ENCODE measurements at places on chromosomes 12 and 14.

DNA sequence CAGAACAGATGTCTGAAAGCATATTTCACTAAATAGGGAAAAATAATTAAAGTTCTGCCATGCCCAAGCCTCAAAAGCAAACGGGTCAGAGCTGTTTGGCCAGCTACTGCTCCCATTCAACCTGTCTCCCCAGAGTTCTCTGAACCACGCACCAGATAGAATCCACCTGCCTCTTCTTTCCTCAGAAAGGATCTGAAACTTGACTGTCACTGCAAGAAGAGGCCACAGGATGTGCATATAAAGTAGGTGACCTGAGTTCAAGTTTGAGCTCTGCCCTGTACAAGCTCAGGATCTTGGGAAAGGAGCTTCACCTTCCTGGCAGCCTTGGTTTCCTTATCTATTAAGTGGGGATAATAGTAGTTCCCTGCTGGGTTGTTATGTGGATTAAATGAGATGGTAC is 91.8 kb downstream of the NUAK1 start:
- DNase-seq = no peak

DNA sequence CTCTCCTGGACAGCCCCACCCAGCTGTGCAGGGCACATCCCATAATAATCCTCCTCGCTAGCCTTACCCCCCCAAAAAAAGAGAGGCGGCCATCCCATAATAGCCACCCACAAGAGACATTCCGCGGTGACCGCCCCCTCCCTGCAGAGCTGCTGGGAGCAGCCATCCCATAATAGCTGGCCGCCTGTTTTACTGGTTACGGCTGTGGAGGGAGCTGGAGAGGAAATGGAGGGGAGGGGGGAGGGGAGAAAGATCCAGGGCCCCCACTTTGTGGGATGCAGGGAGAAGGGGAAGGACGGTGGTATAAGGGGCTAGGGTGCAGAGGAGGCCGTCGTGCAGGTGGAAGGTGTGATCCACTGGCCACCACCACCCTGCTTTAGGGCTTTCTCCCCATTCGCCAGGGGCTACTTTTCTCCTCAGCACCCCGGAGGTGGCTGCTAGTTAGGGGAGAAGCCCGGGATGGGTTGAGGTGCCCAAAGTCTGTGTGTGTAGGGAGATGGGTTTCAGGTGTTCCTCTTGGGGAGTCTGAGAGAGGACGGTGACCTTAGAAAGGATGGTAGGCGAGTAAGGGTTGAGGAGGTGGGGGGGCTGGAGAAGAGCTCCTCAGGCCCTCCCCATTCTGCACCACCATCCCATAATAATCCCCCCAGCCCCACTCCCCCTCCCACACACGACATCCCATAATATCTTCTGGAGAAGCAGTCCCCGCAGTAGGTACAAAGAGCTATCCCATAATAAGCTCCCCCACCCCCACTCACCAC is 6.0 kb upstream of the CHD4 start:
- no peak for DNase-seq

GRCh38 chr14:102696856-102697495 is 80.3 kb upstream of the TRAF3 start:
- no peak for DNase-seq

- DNase-seq = no peak
These were observed 21.0 kb downstream of the ASPG start for GRCh38 chr14:104106471-104106991.

DNA sequence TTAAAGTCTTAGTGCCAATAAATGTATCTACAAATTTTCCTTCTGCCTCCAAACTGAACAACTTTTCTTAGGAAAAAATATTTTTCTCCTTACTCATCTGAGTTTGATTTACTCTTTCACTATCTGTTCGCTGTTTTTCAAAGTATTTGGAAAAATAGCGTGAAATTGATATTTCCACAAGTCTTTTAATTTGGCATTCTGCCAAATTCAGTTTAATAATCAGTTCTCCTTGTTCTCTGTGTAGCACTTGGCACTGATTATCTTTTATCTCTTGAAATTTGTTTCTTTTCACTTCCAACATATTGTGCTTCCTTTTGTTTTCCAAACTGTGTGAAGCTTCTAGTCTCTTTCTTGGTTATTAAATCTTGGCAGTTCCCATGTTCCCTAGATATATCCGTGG is 559.8 kb downstream of the RPL10L start:
- DNase-seq = no peak

DNA sequence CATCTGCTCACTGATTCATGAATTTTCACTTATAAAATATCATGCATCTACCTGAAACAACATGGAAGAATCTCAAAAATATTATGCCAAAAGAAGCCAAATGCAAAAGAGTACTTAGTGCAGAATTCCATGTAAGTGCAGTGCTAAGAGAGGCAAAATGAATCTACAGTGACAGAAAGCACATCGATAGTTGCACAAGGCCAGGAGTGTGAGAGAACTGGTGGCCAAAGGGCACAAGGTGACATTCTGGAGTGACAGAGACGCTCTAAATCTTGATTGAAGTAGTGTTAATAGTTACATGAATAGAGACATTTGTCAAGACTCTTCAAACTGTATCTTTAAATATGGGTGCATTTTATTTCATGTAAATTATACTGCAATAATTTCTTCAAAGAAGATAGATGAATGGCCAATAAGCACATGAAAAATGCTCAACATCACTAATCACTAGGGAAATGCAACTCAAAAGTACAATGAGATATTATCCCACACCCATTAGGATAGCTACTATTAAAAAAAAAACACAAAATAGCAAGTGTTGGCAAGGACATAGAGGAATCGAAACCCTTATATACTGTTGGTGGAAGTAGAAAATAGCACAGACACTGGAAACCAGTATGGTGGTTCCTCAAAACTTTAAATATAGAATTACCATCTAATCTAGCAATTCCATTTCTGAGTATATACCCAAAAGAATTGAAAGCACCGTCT is 71.7 kb upstream of the KICS2 start:
- no peak for DNase-seq

DNA sequence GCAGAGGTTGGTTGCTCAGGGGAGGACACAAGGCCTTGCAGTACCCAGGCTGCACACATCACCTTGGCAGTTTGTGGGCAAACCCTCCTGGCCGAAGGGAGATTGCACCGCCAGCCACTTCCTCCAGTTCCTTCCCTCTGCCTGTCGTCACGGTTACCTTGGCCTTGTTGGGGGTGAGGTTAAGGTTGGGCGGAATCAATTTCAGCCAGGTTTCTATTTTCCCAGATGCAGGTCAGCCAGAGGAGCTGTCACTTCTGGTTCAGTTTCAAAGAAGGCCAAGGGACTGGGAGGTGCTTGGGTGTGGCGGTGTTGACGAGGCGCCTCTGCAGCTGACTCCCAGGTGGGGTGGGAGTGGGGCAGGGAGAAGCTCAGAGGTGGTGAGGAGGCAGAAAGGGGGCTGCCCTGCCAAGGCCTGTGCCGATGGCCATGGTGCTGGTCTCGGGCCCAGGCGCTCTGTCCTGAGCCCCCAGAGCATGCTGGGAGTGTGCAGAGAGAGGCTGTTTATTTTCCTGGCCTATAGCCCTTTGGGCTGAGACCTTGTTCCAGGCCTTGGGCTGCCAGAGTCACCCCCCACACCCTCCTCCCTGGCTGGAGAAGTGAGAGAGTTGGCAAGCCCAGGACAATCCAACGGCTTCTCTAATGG is 31.4 kb downstream of the JDP2 start:
- DNase-seq = no peak

- DNase-seq = no peak
These were observed 185.3 kb downstream of the TSPAN9 start for GRCh38 chr12:3262470-3262869.

DNA sequence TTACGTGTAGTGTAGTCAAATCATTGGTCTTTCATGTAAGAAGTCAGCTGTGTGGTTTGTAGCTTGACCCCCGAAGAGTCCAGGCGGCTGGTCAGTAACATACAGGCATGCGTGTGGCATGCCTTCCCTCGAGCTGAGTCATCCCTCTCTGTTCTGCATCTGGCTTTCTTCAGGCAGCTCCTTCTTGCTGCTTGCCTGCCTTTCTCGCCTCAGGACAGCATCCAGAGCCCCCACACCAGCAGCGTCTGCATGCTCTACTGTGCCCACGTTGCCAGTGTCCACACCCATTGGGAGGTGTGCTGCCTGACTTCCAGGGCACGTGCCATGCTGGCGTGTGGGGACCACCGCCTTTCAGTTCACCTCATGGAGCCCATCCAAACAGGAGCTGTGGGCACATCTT is 96.8 kb downstream of the EP400 start:
- DNase-seq = no peak

DNA sequence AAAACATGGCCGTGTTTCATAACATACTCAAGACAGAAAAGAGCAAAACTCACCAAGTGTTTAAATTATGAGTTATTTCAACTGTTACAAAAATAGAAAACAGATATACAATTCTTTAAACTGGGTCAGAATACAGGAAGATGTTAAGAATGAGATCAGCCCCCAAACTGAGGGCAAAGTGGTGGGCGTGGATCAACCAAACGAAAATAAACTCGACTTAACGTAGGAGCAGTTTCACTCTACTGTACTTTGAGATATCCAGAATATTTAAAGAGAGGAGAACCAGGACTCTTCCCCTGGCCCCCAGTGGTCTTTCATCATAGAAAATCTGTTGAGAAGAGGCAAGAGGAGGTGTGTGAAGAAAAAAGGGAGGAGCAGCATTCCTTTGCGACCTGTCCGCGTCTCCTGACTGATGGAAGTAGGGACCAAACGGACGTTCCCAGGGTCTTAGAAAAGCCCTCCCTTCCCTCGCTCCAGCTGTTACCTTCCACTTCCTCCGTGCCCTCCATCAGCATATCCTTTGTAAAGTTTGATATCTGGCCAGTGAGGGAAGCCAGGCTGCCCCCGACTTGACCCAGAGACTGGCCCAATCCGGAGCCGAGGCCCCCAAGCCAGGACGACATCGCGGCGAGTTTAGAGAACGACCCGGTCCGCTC is 668 bp downstream of the TRIP11 start:
- DNase-seq = no peak

GRCh38 chr12:120674097-120674636 is 12.8 kb upstream of the MLEC start:
- no peak for DNase-seq

GRCh38 chr12:92995258-92995903 is 66.3 kb upstream of the EEA1 start:
- no peak for DNase-seq
